ENCODE measurements at places on chromosomes 7 and 10.

DNA sequence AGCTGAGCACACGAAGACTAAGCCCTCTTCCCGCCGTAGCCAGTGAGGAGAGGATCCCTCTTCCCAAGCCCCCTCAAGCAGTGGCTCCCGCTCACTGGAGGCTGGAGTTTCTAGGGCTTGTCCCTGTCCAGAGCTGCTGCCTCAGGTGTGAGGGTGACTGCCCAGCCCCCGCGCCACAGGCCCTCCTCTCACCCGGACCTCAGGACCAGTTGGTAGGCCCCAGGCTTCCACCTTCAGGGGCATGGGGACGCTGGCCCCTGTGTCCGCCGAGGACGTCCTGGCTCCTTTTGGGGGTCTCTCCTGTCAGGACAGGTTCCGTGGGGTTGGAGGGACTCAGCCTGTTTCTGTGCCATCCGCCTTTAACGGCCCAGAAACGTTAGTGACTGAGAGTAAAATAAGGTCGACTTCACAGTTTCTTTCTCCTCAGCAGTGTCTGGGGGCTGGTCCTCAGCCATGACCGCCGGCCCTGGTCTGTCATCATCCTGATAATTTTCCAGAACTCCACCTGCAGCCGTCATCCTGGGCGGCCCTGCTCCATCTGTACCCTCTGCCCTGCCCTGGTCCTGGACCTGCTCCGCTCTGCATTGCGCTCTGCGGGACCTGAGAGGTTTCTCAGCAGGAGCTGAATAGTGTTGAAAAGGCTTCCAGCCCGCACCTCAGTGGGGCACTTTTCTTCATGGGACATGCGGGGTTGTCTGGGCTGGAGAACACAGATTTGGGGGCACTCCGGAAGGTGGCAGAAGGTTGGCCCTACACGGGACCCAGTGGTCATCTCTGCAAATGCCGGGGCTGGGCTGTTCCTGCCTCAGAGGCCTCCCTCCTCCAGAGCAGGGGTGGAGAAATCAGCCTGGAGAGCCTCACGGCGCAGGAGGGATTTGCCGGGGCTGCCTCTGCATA, 36.0 kb upstream of the FAM20C start:
- no peak for DNase-seq

DNA sequence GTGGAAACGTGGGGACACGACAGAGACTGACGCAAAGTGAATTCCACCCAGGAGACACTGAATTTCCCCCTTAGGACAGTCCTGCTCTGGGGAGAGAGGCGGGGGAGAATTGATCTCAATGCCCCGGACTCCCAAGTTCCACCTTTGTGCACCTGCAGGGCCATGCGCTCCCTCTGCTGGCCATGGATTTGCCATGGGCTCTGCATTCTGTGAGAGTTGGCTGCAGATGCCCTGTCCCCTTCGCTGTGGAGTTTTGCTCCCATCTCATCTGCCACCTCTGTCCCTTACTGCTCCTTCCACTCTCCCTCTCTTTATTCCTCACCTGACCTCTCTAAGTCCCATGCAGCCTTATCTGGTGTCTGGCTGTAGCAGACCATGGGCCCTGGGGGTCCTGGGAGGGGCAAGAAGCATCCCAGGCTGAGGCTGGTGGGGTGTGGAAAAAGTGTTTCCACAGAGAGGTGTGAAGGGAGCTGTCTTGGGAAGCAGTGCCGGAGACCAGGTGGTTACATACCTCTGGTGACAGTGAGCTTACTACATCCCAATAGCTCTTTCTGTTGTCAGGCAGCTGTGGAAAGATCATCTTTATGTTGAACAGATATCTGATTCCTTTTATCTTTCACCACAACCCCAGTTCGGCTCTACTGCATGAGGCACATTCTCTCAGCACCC, 14.3 kb downstream of the GHRHR start:
- no peak for DNase-seq

GRCh38 chr7:150738591-150739001, 1.4 kb downstream of the GIMAP5 start:
- DNase-seq: no peak

DNA sequence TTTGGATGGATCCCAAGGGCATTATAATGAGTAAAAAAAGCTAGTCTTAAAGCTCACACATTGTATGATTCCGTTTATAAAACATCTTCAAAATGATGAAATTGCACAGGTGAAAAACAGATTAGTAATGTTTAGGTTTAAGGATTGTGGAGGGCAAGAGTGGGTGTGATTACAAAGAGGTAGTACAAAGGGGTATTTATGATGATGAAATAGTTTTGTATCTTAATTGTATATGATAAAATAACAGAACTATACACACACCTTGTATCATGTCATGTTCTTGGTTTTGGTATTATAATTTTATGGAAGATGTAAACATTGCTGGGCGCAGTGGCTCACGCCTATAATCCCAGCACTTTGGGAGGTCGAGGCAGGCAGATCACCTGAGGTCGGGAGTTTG, 2.8 kb upstream of the SSC4D start:
- DNase-seq: no peak

- no peak for DNase-seq
Measured at GRCh38 chr10:119477444-119477843, 65.1 kb downstream of the RGS10 start.

- DNase-seq: no peak
Measured at GRCh38 chr7:129797214-129797789, 155.5 kb downstream of the UBE2H start.

DNA sequence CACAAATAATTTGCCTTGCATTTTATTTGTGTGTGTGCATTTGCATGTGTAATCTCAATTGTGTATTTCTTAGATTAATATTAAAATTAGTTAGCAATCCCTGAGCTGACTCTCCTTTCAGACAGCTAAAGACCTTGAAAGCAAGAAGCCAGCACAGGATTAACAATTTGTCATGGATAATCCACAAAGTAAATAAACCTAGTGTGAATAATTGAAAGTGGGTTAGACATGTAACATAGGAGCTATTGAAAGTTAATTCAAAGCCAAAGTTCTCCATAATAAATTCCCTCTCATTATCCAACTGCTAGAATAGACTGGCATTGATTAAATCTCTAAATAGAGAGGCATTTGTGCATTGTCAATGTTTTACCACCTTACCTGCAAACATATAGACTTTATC, 326.1 kb downstream of the PLXDC2 start:
- no peak for DNase-seq

GRCh38 chr10:131071721-131072120, 239.8 kb downstream of the TCERG1L start:
- DNase-seq: no peak

GRCh38 chr7:10912077-10912476, 61.6 kb upstream of the PHF14 start:
- no peak for DNase-seq
